ACHN (cell line): ENCODE measurements at places on chromosomes 11 and 22.
A peak's percentile ranks its signal among the peaks of the same experiment; 100 is the strongest.

GRCh38 chr11:73350908-73351636 lies 25.1 kb upstream of the RELT start:
- DNase-seq: peak; percentile 47

GRCh38 chr11:43239791-43240190 lies 72.0 kb upstream of the API5 start:
- no peak for DNase-seq

- DNase-seq: peak; percentile 54
These were observed 56.7 kb downstream of the TP53I11 start for GRCh38 chr11:44893846-44894617.

DNA sequence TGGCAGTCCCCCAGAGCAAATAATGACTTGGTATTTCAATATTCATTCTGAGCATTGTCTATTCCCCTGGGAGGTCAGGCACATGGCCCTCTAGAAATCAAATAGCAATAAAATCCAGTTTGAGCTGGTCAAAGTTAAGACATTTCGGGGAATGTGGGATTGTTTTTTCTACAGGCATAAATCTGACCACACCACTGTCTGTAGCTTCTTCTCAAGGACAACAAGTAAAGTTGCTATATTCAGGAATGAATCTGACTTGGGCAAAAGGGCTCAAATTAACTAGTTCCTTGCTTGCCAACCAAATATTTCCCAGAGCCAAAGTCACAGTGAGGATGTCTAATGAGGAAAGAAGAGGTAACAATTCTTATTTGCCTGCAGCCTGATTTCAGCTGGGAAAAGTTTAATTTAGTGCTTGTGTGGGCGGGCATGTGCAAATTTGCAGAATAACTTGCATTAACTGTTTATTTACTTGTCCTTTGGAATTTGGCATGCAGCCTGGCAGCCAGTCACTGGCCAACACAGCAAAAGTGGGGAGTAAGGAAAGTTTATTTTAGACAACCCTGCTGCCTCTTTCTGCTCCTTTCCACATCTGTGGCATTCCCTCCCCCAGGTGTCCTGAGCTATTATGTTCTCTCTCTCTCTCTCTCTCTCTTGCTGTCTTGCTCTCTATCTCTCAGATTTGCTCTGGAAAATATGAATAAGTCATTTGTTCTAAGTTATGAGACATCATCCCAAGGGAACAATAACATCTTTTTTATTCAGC lies 51.2 kb upstream of the ARHGAP20 start:
- no peak for DNase-seq

GRCh38 chr11:45347348-45348082 lies 61.4 kb upstream of the SYT13 start:
- DNase-seq: no peak

DNA sequence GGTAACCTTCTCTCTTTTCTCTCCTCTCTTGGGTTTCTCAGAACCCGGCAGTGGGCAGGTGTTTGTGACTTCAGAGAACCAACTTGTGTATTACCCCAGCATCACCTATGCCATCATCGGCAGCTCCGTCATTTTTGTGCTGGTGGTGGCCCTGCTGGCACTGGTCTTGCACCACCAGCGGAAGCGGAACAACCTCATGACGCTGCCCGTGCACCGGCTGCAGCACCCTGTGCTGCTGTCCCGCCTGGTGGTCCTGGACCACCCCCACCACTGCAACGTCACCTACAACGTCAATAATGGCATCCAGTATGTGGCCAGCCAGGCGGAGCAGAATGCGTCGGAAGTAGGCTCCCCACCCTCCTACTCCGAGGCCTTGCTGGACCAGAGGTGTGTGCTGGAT lies 62.2 kb downstream of the COMMD9 start:
- DNase-seq: no peak

DNA sequence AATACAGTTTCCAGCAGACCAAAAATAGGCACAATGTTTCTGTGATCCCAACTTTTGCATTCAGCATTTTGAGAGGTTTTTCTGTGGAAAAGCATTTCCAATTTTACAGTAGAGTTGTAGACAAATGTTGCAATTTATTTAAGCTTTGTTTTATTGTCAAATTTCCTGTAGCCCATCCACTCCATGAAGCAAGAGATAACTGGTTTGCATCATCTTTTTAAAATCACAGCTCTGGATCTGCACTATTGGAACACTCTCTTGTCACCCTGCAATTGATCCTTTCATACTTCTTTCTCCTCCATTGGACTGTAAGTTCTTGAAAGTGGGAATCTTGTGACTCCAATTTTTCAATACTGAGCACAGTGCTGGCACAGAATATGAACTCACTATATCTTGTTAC lies 86.0 kb downstream of the MAML2 start:
- no peak for DNase-seq

- no peak for DNase-seq
These were observed 118.6 kb upstream of the C11orf87 start for GRCh38 chr11:109303342-109303741.

GRCh38 chr11:124793466-124794278 lies 6.5 kb downstream of the MSANTD2 start:
- DNase-seq: peak; percentile 67

DNA sequence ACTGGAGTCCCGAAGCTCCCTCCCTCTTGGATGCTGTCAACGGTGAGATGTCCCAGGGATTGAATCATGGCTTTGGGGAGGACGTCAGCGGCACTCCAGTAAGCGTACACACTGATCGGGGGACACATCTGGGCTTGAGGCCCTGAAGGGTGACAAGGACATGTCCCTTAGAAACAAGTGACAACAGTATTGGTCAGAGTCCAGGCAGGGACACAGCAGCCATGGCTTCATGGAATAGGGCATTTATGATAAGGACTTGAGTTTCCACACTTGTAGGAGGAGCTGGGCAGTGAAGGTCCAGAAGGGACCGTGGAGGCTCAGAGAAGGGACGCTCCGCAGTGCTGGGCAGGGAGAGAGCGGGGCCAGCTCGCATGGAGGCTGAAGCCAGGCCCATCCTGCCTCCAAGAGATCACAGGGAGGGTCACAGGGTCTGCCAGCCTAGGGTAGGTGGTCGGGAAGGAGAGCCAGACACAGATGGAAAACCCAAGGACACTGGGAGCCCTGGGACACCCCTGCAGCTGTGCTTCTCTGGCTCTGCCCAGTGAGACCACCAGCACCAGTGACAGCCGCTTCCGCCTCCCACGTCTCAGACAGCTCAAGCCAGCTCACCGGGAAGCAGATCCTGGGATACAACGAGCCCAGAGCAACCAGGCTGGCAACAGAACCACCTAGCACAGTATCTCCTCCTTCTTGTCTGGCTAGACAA lies 22.9 kb upstream of the RFPL3 start:
- DNase-seq: no peak

- no peak for DNase-seq
These were observed 61.7 kb downstream of the ETS1 start for GRCh38 chr11:128525411-128526243.

DNA sequence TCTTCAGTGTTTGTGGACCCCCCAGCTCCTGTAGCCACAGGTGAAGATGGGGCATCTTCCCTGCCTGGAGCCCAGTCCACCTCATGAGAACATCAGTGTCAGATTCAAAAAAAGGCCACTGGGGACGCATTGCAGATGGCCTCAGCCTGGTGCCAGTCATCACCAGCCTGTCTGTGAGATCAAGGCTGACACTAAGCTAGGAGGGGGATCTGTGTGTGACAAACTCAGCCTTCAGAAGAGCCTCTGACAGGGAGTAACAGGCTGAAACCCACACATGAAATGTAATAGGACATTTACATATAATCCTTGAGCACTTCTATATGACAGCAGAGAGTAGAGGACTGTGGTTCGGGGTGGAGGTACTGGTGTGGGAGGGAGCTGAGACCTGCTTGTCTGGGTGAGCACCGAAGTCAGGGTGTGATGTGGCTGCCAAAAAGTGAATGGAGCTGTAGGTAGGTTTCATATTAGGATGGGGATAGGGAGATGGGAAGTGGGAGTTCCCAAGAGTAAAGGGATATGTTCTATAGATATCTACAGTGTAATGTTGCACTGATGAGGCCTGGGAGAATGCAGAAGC lies 20.5 kb upstream of the CCDC134 start:
- DNase-seq: no peak

DNA sequence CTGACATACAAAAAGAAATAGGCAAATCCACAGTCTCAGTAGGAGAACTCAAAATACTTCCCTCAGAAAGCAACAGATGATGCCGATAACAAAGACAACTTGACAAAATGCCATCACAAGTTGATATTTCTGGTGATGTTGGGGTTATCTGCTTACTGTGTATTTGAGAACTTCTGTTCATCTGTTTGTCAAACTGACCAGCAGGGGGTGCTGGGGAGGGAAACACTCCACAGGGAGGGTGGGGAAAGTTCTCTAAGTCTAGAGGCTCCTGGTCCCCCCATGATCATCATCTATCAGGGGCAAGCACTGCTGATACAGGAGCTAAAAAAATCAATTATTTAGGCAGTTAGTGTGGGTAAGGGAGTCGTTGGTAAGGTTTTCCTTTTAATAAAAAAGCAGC lies 19.2 kb downstream of the GLYATL1 start:
- peak; percentile 38 for DNase-seq

DNA sequence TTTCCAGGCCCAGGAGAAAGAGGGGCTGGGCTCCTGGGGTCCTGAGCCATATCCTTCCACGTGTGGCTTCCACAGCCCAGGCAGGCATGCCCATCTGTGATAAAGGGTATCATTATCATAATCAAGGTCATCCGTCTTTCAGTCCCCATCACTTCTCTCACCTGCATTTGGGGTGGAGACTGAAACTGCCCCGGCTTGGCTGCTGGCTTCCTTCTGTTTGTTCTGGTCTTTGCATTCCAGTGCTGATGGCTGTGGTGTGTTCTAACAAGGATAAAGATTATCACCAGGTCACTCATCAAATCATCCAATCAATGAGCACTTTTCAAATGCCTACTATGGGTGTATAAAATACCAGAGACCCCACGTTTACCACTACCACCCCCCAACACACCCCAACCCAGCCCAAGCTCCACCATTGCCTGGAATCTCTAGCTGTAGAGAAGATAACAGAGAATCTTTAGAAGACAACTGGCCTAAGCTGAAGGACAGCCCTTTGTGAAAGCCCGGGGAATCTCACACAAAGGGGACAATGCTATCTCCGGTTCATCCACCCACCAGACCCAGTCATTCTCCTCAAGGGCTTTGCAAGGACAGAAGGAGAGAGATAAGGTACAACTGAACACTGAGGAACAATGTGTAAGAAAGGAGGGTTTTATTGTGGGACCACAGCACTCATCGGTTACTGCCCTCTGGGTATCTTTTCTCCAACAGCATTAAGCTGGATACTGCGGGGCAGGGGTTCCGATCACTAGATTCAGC lies 54.9 kb downstream of the AHNAK start:
- no peak for DNase-seq

DNA sequence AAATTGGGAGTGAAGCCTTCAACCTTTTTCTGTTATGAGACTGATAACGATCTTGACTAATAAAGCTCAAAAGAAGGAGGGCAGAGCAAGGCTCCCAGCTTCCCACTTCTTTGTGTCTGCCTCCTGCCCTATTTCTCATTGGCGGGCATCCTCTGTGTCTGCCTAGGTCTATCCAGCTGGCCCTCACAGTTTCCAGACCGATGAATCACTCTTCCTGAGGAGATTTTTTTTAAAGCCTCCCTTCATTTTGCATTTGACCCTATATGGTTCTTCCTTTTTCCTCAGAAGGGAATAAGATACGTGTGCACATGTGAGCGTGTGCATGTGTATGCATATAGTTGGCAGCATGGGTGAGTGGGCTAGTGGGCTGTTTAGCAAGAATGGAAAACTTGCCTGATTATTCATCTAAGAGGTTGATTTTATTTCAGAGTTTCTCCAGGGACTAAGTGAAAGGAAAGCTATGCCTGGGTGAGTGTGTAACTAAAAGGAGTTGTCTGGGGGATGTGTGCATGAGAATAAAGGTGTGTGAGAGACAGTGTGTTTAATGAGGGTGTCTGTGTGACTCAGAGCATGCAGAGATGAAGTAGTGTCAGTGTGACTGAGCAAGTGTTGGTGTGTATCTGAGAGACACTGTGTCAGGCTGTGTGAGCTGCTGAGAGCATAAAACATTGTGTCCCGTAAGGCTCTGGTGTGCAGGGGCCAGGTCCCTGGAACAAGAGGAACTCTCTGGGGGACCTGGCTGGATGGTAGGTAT lies 12.2 kb downstream of the PHLDB1 start:
- DNase-seq: peak; percentile 93

DNA sequence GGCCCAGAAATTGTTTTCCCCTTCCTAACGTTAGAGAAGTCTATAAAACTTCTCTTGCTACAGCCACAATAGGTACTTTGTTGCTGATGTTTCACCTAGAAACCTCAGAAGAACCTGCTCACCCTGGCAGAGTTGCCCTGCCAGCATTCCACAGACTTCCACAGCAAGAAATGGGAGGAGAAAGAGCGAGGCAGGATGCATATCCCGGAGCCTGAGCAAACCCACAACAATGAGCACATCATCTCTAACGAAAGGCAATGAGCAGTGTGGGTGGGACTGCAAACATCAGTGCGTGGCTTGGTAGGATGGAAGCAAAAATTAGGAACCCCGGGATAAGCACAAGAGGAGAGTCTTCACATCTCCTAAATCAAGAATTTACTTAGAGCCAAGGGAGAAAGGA lies 892.3 kb downstream of the OPCML start:
- DNase-seq: no peak

- no peak for DNase-seq
These were observed 23.7 kb downstream of the WBP2NL start for GRCh38 chr22:42022162-42022847.

GRCh38 chr11:45563810-45564209 lies 101.6 kb downstream of the CHST1 start:
- no peak for DNase-seq

- no peak for DNase-seq
These were observed 18.0 kb downstream of the TENM4 start for GRCh38 chr11:79422866-79423265.

- DNase-seq: no peak
These were observed 61.1 kb downstream of the NFAM1 start for GRCh38 chr22:42371099-42371498.

DNA sequence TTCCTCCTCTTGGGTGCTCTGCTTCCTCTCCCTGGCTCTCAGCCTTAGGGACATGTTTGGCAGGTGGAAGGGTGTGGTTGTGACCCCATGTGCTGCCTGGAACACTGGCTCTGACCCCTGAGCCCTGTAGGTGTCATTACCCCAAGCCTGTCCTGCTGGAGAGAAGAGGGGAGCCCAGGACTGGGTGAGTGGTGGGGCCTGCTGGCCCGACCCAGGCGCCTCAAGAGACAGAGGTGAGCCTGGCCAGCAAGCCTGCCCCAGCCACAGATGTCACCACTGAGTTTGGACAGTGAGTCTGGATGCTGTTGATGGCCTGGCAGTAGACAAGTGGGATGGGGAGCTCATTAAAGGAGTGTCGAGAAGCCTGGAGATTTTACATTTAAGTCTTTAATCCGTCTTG lies 1112.2 kb downstream of the BRD1 start:
- no peak for DNase-seq

GRCh38 chr22:39614442-39614841 lies 43.9 kb downstream of the CACNA1I start:
- no peak for DNase-seq

DNA sequence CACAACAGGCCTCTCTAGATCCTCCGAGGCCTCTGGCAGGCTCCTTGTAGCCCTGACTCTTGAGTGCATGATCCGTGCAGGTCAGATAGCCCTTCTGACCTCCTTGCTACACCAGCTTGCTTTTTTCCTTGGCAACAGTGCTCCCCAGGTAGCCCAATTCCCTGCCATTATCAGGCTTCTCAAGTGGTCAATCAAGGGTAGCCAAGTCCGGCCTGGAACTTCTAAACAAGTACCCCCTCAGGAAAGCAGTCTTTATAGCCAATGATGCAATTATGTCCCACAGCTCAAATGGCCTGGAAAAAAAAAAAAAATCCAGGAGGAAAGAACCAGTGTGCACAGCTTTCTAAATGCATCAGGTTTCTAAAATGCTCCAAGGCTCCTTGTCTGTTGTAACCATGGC lies 59.8 kb downstream of the TENM4 start:
- no peak for DNase-seq
